ENCODE measurements at places on chromosomes 5 and 9. TPM values are rescaled to one million over a fixed set of nuclear protein-coding genes. Genes with fewer than 3 reads are reported as not detected.

Gene PPP2R2B
- total RNA-seq, result 0.18 TPM

Gene CCDC187
- total RNA-seq, result not detected

Gene AGTPBP1
- total RNA-seq, result 4.5 TPM

Gene OMD
- total RNA-seq, result not detected

Gene PPP2CA
- total RNA-seq, result 62.4 TPM

Gene TRPM3
- total RNA-seq, result under 0.01 TPM

Gene LCN9
- not detected for total RNA-seq

Gene FAXDC2
- total RNA-seq, result 4.2 TPM

Gene SURF1
- total RNA-seq, result 24.9 TPM

Gene N4BP3
- under 0.01 TPM for total RNA-seq

Gene SPATA31E1
- not detected for total RNA-seq

Gene IL3
- total RNA-seq, result not detected

Gene PCDHB14
- 1.5 TPM for total RNA-seq

Gene PCDHB13
- total RNA-seq, result 0.89 TPM

Gene PCDHB6
- 0.30 TPM for total RNA-seq

Gene EFNA5
- 4.2 TPM for total RNA-seq

Gene WDR38
- total RNA-seq, result not detected

Gene ANKRD31
- 0.14 TPM for total RNA-seq

Gene GLRA1
- total RNA-seq, result not detected

Gene STC2
- 487 TPM for total RNA-seq

Gene CBY3
- not detected for total RNA-seq

Gene HSD17B4
- 255 TPM for total RNA-seq

Gene EGFL7
- 33.6 TPM for total RNA-seq

Gene FIBCD1
- 26.0 TPM for total RNA-seq

Gene ITGA2
- total RNA-seq, result 72.5 TPM

Gene PCDHB10
- total RNA-seq, result 0.42 TPM

Gene JAKMIP2
- 5.9 TPM for total RNA-seq

Gene C5orf47
- not detected for total RNA-seq

Gene TEX48
- not detected for total RNA-seq

Gene PAEP
- total RNA-seq, result not detected

Gene CNTLN
- total RNA-seq, result 8.9 TPM

Gene LRRC19
- total RNA-seq, result not detected

Gene CD180
- total RNA-seq, result not detected

Gene ADAMTS19
- 1.4 TPM for total RNA-seq

Gene SMIM33
- total RNA-seq, result not detected

Gene DMRTA1
- 1.1 TPM for total RNA-seq

Gene PTPDC1
- 11.0 TPM for total RNA-seq

Gene MAMDC4
- 4.0 TPM for total RNA-seq

Gene ODF2
- 56.0 TPM for total RNA-seq

Gene PDGFRB
- total RNA-seq, result 69.6 TPM

Gene SLC27A6
- under 0.01 TPM for total RNA-seq

Gene PRELID2
- 21.7 TPM for total RNA-seq

Data from smooth muscle cell of the umbilical artery (primary cell).